Upper lobe of right lung (tissue), 1 donor: ENCODE measurements at places on chromosomes 5 and 9.

- no peak for DNase-seq
Measured at GRCh38 chr5:151002250-151002649, 18.1 kb upstream of the GPX3 start.

DNA sequence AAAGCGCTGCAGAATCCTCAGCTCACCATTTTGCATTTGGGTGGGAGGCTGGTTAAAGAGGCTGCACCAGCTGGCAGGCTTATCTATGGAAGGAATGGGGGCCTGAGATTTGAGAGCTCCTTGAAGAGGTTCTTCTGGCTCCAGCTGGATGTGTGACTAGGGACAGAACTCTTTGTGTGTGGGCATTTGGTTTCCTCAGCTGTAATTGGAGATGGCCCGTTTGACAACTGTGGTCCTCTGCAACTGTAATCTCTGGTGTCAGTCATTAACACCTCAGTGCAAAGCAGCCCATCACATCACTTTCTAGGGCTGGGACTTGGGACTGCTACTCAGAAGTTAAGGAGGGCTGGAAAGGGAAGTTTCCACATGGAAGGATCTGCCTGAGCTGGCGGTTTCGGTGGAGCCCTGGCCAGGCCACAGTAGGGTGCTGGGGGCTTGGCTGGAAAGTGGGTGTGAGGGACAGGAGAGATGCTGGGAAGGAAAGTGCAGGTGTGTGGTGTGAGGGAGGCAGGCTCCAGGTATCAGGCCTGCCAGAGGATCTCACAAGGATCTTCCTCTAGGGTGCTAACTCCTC, 193.8 kb downstream of the GADD45G start:
- DNase-seq, result no peak

- DNase-seq, result no peak
Measured at GRCh38 chr5:146243247-146243646, 39.8 kb downstream of the RBM27 start.

DNA sequence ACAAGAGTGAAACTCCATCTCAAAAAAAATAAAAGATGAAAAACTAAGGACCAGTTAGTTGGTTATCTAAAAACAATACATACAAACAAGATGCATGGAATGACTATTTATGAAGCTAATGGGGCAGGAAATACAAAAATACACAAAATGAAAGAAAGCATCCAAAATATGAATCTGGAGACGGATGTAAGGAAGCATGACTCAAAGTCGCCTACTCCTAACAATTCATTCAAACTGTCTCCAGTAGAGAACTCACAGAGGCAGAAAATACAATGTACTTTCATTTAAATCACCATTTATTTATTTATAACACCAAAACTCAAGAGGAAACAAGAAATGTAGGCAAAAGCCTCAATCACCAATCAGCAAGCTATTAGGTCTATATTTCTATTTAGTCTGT, 68.4 kb downstream of the SCAI start:
- no peak for DNase-seq

GRCh38 chr5:96207420-96207819, 225.6 kb downstream of the PCSK1 start:
- DNase-seq, result no peak

- no peak for DNase-seq
Measured at GRCh38 chr9:94706922-94707321, 19.6 kb upstream of the AOPEP start.

GRCh38 chr5:56861893-56862485, 46.6 kb downstream of the MAP3K1 start:
- no peak for DNase-seq

- DNase-seq, result no peak
Measured at GRCh38 chr5:77095189-77095588, 8.1 kb upstream of the ZBED3 start.

DNA sequence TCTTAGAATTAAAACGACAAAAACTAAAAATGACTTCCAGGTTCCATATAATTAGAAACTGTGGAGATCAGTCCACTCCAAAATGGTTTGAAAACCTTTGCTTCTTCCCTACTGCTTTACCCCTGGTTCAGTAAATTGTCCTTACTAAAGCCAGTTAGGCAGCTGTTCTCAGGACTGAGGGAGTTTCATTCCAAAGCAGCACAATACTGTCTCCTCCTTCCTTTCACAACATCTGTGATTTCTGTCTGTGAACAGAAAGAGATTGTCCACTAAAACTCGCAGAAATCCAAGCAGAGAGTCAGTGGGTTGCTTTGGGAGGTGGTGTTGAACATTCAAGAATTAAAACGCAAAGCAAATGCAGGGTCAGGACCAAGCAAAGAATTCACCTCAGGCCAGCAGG, 740.8 kb upstream of the ZNF608 start:
- DNase-seq, result no peak

GRCh38 chr9:137832191-137832700, 45.3 kb upstream of the CACNA1B start:
- no peak for DNase-seq

GRCh38 chr5:55188656-55189540, 15.9 kb upstream of the CDC20B start:
- DNase-seq, result no peak

DNA sequence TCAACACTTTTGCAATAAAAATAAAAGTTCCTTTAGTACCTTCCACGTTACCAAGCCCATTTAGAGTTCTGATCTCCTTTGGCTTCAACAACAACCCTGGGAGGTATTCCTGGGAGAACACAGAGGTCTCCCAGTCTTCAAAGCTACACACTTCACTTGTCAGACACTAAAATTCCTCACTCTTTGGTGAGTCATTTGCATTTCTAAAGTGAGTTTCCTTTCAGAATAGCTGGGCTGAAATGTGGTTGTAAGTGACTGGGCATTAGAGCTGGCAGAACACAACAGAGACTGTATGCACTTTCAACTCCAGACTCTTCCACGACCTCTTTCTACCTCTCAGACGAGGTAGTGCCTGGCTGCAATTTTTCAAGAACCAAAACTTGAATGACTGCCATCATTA, 11.5 kb upstream of the F2RL1 start:
- no peak for DNase-seq

GRCh38 chr5:878125-878524, 14.5 kb downstream of the BRD9 start:
- no peak for DNase-seq

- no peak for DNase-seq
Measured at GRCh38 chr9:95286151-95286550, 31.4 kb downstream of the FANCC start.

DNA sequence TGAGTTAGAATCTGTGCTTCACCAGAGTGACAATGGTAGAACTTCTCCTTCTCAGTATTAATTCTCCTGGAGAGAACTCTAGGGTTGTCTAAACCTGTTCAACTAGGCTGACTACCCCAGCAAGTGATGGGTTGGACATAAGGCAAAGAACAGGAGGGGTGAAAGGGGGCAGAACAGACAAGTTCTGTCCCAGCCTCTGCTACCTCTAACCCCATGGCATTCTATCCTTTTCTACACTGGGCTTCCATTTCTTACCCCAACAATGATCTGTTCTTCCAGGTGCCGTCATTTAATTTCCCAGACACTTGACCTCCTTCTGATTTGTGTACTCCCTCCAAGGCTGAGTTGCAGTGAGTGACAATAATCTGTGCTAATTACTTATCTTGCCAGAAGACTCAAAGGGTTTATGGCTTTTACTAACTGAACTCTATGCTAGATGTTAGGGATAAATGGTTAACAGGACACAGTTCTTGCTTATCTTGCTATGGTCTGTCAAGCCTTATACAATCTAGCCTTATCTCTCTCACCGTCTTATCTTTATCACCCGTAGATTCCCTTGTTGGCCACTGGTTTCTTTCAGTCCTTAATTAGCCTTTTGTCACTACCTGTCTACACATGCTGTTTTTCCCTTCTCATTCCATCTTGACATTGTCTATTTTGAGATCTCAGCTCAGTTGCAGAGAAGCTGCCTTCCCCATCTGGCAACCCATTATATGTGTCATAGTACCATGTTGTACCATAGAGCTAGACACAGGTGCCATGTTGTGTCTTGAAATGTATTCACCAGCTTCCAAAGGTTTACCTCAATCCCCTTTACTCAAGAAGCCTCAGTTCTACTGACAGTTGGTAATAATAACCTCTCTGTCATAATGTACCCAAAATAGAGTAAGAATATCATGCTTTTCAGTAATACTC, 10.0 kb upstream of the MATR3 start:
- DNase-seq, result no peak

GRCh38 chr5:132876020-132876759, 2.7 kb downstream of the LEAP2 start:
- DNase-seq, result no peak

DNA sequence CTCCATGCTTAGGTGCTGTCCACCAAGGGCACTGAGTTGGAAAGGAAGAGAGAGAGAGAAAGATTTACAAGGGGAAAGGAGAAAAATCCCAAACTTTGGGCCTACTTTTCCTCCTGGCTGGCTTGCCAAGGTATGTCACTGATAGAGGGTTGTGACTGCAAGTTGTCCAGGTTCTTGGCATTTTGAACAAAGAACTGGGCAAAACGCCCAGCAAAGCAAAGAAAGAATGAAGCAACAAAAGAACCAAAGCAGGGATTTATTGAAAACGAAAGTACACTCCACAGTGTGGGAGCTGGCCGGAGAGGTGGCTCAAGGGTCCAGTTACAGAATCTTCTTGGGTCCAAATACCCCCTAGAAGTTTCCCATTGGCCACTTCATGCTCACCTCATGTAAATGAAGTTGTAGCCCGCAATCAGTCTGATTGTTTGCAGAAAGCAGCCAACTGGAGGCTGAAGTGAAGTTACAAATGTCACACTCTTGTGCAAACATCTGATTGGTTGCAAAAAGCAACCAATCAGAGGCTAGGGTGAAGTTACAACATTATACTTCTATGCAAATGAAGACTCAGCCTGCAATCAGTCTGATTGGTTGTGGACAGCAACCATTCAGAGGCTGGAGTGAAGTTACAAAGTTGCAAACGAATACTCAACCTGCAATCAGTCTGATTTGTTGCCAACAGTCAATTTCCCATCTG, 263.5 kb downstream of the YTHDC2 start:
- no peak for DNase-seq

DNA sequence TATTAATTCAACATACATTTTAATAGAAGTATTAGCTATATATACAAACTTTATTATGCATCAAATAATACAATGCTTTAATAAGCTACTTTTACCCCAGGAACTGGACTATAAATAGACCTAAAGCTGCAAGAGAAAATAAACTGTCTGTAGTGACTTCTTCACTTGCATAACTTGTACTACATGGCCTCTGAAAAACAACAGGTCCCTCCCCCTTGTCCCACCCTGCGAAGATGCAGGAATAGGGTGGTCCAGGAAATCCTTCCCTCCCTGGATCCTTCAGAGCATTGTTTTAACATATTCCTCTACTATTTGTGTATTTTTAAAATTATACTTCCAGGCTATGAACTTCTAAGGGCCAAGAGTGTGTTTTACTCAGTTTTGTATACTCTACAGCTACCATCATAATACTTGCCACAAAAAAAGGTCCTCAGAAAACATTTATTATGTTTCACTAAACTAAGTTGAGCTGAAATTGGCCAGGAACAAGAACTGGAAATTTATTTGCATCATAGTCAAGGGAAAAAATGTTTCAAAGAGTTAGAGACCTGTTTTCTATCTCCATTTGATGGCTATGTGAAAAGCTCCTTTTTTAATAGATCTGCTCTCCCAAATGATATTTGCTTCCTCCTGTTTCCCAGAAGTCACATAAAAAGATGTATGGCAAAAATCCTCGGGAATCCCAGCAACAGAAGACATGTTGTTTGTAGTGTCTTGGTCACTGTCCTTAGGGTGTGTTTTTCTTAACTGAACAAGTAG, 15.2 kb upstream of the SELENOP start:
- no peak for DNase-seq

- no peak for DNase-seq
Measured at GRCh38 chr9:98097836-98098235, 21.2 kb downstream of the TRIM14 start.
